ENCODE measurements at places on chromosomes 11 and 22.

GRCh38 chr11:124586238-124586860 is 16.6 kb downstream of the OR8A1 start:
- DNase-seq, result no peak

DNA sequence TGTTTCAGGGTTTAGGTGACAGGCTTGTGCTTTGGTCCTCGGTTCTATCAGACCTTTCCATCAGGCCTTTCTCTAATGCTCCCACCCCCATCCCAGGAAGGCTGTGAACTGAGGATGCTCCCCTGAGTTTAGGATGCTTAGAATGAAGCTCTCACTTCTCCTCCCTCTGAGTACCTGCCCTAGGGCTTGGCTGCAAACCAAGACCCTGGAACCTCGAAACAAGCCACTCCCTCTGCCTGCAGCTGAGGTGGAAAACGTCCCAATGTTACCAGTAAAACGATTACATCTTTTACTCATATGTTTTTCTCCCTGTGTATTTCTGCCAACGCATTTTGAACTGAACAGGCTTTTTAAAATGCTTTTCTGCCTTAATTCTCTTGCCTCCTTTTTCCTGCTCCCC is 54.5 kb upstream of the BMAL1 start:
- DNase-seq, result no peak

- DNase-seq, result no peak
These were observed 242.0 kb downstream of the TENM4 start for GRCh38 chr11:79198898-79199250.

DNA sequence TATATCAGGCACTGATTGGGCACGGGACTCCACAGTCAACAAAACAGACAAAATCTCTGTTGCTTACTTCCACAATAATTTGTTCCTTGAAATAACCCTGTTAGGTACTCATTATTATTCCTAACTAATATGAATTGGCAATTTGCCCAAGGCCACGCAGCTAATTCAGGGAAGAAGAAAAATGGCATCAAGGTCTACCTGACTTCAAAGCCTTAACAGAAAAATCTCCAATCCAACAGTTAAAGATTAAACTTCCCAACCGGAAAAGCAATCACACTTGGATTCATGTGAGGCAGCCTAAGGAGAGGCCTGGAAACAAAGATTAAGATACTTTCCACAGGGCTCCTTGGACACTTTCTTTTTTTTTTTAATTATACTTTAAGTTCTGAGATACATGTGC is 68.9 kb downstream of the PRCP start:
- DNase-seq, result no peak

DNA sequence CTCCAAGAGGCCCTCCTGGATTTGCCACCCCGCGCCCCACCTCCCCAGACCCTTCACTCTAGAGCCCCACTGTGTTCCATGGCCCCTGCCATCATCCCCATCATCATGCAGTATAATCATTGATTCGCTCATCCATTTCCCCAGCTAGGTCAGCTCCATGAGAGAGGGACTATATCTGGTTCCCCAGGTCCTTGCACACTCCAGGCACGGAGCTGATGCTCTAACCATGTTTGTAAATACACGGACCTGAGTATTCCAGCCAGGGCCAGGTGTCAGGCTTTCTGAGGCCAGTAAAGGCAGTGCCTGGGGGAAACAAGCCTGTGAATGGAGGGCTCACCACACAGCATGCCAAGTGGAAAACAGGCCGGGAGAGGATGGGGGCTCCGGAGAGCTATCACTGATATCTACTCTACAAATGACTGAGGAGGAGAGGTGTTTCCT is 27.1 kb upstream of the OAF start:
- no peak for DNase-seq

- no peak for DNase-seq
These were observed 13.8 kb upstream of the OR56A3 start for GRCh38 chr11:5928271-5928670.

DNA sequence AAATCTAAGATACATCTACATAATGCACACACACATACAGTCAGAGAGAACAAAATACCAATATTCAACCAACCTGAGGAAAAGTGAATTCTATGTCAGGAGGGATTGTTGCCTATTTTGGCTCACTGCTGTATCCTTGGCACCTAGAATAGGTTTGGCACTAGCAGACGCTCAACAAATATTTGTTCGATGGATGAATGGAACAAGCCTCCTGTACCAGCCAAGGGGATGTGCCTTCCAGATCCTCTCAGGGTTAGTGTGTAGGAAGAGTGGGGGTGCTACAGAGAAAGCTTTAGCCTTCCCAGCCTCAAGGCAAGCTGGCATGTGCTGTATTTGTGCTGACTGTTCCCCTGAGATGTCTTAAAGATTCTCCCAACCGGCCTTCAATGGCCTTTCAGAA is 23.3 kb upstream of the POU2AF1 start:
- no peak for DNase-seq

DNA sequence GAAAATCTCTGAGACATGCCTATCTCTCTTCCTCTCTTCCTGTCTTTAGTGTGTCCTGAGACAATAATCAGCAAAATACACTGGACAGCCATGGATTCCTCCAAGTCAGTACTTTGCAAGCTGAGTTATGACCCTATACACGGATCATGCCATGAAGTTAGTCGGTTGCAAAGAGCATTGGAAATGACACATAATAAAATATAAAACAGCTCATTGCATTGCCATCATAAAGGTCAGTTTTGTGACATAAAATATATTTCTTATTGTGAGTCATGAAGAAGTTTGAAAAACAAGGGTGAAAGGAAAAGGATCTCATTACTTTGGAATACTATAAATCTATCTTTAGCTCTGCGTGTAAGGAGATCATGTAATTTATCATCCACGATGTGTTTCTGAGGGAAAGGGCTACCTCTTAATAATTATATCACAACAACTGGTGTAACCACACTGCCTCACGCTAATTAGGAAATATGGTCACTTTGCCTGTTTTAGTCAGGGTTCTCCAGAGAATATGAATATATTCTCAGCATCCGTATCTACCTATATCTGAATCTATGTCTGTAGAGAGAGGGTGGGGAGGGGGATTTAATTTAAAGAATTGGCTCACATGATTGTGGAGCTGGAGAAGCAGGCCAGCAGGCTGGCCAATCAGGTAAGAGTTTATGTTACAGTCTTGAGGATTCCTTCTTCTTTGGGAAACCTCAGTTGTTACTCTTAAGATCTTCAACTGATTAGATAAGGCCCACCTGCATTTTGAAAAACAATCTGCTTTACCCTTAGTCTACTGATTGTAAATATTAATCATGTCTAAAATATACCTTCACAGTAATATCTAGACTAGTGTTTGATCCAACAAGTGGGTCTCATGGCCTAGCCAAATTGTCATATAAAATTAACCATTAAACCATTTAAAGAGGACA is 198.8 kb downstream of the FAT3 start:
- no peak for DNase-seq

GRCh38 chr11:9138612-9139579 is 47.5 kb upstream of the SCUBE2 start:
- DNase-seq, result no peak

DNA sequence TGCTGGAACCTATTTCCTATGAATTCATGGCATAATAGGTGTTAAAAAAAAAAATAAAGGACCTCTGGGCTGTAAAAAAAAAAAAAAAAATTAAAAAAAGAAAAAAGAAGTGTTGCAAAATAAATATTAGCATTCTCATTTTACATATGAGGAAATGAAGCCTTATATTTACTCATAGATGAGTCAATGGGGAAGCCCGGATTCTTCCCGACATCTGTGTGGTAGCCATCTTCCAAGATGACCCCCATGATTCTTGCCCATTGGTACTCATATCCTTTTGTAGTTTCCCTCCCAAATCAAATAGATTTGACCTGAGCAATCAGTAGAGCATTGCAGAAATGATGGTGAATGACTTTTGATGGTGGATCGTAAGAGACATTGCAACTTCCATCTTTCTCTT is 3.0 kb upstream of the SWAP70 start:
- no peak for DNase-seq

DNA sequence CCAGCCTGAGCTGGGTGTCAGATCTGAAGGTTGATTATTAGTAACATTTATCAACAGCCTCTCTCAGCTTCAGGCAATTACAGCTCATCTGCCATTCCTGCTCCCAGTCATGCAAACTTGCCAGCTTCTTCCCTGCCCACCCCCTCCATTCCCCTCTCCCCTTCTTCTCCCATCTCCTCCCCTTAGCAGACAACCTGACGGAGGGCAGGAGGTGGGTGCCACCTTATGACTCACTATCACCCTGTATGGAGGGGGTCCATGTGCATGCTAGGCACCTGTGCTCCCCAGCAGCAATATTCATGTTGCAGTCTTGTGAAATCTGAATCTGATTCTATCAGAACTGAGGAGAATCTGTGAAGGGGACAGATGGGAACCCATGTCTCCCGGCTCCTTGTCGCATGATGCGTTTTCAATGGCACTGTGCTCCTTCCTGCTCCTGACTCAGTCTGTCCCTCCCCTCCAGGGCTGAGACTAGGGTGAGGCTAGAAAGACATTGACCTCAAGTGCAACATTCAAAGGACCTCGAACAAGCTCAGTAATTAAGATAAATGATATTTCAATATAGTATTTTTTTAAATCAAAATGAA is 46.3 kb upstream of the TUB start:
- DNase-seq, result no peak

GRCh38 chr11:3104961-3105790 is 48.0 kb upstream of the CARS1 start:
- no peak for DNase-seq

GRCh38 chr11:35289821-35290220 is 129.5 kb downstream of the SLC1A2 start:
- DNase-seq, result no peak

- DNase-seq, result no peak
These were observed 11.8 kb upstream of the MIEF1 start for GRCh38 chr22:39490135-39490798.

- no peak for DNase-seq
These were observed 11.0 kb downstream of the TNKS1BP1 start for GRCh38 chr11:57313788-57314135.

DNA sequence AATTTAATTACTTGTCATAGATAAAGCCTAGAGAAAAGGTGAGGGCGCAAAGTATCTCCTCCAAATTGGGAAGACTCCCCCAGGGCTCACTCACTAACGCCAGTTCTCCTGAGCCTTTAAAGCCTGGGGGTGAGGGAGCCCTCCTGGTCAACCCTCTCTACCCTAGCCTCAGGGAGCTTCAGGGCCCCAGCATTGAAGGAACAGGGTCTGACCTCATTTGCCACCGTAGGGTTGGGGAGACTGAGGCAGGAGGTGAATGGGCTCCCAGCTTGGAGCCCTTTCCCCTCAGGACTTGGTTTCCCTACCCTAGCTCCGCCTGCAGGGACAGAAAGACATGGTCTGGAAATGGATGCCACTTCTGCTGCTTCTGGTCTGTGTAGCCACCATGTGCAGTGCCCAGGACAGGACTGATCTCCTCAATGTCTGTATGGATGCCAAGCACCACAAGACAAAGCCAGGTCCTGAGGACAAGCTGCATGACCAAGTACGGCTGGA is 1.7 kb downstream of the FOLR2 start:
- DNase-seq, result no peak

- DNase-seq, result no peak
These were observed 82.3 kb downstream of the TBC1D22A start for GRCh38 chr22:46844606-46845210.

DNA sequence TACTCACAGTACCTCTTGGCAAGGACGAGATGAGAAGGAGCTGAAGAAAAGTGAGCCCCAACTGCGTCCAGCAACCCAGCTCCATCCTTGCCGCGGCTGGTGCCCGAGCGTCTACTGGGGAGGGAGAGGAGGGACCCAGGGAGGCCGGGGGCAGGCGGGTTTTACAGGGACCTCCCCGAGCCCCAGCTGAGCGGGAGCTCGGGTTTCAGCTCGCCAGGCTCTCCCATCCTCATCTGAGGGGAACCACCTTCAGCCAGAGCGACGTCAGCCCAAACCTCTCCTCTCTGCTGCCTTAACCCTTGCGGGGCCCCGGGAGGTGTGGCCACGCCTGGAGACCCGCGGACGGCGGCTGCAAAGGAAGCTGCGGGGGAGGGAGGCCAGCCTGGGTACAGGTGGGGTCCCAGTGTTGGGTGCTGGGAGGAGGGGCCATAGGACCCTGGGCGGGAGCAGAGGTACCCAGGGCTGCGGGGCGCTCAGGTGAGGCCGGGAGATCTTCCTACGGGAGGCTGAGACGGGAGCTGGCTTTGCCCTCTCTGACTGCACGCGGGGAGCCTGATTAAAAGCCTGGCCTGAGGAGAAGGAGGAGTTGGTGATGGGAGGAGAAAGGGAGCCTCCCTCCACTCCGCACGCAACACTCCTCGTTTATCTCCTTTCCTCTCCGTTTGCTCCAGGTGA is at the start of gene PAMR1:
TSS of gene PAMR1 (minus strand) at position 116 of the 675 bp plus-strand sequence. CDS start at position 85, 31 bp downstream.
- DNase-seq, result peak; percentile 13

DNA sequence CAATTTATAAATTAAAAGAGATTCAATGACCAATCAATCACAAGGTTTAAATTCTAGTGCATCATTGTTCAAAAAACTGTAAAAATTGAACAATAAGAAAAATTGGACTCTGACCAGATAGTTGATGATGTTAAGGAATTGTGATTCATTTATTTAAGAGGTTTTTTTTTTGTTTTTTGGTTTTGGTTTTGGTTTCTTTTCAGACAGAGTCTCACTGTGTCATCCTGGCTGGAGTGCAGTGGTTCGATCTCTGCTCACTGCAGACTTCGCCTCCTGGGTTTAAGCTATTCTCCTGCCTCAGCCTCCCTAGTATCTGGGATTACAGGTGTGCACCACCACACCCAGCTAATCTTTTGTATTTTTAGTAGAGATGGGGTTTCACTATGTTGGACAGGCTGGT is 17.1 kb upstream of the EIF3M start:
- DNase-seq, result no peak

DNA sequence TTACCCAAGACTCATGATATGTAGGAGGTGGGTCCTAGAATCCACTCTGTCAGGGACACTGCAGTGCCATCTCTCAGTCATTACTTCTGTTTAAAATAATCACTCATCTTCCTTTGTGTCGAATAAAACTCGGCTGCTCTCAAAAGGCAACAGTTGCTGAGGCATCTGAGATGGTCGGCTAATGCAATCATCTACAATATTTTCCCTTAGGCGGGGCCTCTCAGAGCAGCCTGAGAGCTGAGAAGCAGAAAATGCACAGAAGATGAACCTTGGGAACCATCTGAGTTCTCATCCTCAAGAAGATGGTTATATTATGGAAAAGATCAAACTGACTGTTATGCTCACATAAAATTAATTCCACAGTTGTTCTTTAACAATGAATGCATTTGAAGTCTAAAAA is 1518.2 kb upstream of the TENM4 start:
- no peak for DNase-seq

GRCh38 chr11:7572001-7572712 is 58.4 kb downstream of the PPFIBP2 start:
- DNase-seq, result no peak

- DNase-seq, result no peak
These were observed 2.2 kb downstream of the C11orf24 start for GRCh38 chr11:68269414-68270081.

DNA sequence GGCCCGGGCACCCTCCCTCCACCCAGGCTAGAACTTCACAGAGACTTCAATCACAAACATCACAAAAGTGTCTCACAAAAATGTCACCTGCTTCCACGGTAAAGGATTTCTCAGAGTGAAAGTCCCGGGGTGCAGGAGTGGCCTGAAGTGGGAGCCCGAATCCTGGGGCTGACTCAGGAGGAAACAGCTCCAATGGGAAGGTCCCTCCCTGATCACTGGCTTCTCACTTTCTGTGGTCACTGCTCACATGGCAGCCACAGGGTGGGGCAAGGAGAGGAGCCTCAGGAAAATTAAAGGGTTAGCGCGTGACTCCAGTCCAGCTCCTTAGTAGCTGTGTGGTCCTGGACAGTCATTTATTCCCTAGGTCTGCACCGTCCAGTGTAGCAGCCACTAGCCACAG is 564.5 kb upstream of the B3GAT1 start:
- DNase-seq, result no peak

- no peak for DNase-seq
These were observed 15.4 kb upstream of the TMEM191C start for GRCh38 chr22:21451545-21452520.

GRCh38 chr22:42895541-42895981 is 38.5 kb upstream of the ARFGAP3 start:
- DNase-seq, result no peak
